ENCODE measurements at places on chromosomes 11 and 22.

DNA sequence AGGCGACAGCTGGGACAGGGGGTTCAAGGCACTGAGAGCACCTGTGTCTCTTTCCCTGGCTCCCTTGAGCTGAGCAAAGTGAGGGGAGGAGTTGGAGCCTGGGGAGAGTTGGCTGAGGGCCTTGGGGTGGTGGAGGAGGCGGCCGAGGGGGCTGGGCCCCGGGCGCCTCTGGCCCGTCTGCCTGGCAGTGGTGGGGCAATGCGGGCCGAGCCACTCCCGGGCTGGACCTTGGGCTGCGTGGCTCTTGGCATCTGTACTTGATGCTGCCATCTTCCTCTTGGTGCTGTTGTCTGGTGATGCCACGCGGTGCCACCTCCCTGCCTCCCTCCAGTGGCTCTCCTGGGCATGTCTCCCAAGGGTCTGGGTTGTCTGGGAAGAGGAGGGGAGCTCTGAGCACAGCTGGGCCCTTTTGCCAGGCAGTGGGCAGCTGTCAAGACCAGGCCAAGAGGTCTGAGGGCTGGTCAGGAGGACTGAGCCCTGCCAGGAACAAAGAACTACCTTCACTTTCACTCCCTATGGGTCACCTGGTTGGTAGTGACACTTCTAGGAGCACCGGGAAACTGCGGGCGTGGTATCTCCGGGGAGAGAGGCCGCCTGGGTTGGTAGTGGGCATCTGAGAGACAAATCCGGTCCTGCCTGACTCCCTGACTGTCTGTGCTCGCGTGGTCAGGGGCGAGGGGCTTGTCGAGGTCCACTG lies 1.3 kb downstream of the GRIK4 start:
- no peak for DNase-seq

- DNase-seq: no peak
These were observed 1.1 kb downstream of the FAT3 start for GRCh38 chr11:92225568-92226330.

GRCh38 chr11:47179655-47179991 lies 2.9 kb upstream of the ARFGAP2 start:
- no peak for DNase-seq

DNA sequence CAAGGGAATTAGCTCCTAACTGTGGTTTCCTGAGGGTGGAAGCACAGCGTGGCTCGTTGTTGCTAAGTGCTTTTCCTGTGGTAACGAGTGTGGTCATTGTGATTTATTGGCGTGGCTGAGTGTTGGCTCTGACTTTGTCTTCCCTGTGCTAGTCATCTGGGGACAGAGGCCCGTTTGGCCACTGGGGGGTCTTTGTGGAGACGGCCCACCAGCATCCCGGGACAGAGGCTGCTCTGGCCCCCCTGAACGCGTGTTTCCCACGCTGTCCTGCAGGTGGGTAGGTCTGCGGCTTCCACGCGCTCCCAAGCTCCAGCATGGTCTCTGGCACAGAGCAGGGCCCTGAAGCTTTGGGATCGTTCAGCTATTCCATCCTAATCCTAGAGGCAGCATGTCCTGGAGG lies 1040.0 kb downstream of the TBC1D22A start:
- no peak for DNase-seq

Measured in AG09309 (cell line).